Neuronal stem cell (in vitro differentiated cells): ENCODE measurements at places on chromosomes 1 and 21.

GRCh38 chr1:911875-912739 is 11.6 kb upstream of the SAMD11 start:
- DNase-seq: no peak

DNA sequence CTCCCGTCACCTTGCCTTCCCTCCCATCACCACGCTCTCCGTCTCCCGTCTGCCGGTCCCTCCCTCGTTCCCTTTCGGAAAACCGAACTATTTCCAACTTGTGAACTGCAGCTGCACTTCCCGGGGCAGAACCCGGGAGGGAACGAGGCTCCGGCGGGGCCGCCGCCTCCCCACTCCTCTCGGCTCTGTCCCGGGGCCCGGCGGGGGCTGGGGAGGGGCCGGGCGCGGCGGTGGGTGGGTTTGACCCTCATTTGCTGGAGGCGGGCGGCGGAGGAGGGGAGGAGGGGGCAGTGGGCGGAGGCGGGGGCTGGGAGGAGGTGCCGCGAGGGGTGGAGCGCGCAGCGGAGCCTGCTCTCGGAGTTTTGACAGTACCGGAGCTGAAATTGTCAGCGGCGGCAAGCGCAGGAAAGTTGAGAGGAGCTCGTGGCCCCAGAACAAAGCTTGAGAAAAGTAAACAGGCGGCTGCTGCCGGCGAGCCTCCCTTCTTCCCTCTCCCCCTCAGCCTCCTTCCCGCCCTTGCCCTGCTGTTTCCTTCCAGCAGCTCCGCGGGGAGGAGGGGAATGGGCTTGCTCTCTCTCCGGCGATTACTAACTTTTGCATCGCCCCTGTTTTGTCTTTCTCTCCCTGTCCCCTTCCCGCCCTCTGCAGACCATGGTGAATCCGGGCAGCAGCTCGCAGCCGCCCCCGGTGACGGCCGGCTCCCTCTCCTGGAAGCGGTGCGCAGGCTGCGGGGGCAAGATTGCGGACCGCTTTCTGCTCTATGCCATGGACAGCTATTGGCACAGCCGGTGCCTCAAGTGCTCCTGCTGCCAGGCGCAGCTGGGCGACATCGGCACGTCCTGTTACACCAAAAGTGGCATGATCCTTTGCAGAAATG is 2.9 kb downstream of the LMO4 start:
- DNase-seq: peak; percentile 80

DNA sequence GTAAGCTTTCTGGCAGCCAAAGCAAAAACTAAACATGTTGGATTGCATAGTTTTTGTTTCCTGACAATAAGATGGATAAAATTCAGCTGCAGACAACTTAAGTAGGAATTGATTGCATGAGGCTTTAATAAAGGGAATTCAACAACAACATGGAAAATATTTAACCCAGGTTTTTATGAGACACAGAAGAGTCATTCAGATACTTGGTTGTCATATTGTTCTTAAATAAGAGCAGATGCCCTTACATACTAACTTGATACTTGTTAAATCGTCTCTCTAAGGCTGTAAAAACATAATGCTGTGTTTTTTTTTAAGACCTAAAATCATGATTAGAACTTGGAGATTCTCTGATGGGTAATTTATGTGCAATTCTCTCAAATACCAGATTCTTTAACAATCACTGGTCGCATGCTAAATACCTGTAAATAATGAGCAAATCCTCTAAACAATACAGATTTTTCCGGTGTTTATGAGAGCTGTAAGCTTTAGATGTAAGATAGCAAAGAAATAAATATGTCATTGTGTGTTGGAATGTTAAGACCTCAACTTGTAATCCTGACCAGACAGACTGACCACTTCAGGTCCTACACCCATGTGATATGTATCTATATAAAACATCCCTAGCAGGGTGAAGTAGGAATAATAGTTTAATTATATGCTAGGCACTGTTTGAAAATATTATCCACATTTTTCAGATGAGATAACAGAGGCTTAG is 37.8 kb upstream of the CD34 start:
- no peak for DNase-seq

GRCh38 chr21:15514073-15514946 is 215.5 kb upstream of the USP25 start:
- DNase-seq: no peak

DNA sequence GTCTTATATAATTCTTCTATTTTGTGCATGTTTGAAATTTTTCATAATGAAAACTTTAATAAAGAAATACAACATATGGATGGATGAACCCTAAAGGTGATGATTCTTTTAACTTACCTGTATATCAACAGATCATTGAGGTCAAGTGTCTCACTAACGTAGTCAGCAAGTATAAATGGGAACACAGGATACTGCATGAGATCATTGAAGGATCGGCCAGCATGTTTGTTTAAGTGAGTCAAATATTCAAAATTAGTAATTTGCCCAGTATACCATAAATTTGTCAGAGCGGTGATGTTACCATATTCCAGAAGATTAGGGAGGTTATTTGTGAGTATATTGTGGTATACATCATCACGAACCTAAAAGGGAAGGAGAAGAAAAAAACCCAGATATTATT is 71.0 kb upstream of the GNG4 start:
- DNase-seq: no peak

GRCh38 chr1:156257711-156258110 is 9.9 kb upstream of the PAQR6 start:
- no peak for DNase-seq

DNA sequence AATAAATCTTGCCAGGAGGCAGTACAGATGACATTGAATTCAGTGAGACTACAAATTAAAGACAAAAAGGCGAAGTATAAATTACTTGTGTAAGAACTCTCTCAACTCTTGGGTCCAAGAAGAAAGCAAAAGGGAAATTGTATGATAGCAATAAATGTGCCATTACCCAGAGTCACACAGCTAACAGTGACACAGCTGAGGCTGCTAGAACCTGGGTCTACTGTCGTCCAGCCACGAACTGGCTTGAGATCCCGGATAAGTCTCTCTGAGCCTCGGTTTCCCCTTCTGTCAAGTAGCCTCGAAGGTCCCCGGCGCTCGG is 362 bp upstream of the ROR1 start:
- DNase-seq: no peak

DNA sequence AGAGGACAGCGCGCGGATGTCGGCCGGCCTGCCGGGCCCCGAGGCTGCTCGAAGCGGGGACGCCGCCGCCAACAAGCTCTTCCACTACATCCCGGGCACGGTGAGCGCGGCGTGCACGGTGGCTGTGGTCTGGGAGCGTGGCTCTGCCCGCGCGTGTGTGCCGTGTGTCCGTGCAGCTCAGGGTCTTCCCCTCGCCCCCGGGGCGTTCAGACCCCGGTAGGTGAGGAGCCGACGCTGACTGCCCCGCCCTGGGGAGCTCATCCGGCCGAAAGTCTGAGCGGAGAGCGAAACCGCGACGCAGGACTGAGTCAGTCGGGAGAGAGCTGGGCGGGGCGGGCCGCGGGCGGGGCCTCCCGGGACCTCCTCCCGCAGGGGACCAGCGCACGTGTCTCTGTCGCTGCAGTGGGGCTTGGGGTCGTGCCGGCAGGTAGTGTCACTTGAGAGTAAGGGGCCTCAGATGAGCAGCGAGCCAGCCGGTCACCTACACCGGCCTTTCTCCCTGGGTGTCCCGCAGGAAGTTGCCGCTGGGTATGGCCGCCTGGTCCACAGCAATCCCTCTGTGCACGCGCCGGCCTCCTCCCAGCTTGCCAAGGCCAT is 520 bp downstream of the PLEKHN1 start:
- peak; percentile 35 for DNase-seq

- DNase-seq: no peak
Observed at GRCh38 chr1:175443332-175443731, 250.8 kb upstream of the KIAA0040 start.

DNA sequence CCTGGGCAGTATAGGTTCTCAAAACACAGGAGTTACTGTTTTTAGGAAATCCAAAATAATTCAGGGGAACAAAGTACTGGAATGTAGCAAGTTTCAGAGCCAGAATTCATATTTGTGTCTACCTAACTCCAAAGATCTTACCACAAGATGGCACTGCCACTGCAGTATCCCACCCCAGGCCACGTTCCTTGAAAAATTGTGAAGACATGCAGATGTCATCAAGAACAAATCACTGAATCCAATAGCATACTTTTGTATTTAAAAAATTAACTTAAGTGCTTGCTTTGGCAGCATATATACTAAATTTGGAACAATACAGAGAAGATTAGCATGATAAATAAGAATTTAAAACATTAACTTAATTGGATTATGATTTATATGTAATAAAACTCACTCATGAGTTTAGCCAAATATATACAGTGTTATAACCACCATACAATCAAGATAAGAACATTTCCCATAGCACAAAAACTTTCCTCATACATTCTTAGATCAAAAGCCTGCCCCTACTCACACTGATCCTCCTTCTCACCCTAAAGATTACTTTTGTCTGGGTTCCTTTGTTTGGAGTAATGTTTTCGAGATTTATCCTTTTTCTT is 209.9 kb downstream of the FAF1 start:
- no peak for DNase-seq

GRCh38 chr1:6785318-6785727 is at the start of gene CAMTA1:
Gene CAMTA1 (plus strand): TSS chr1:6785454. CDS start chr1:6785531, 77 bp downstream.
- DNase-seq: no peak

DNA sequence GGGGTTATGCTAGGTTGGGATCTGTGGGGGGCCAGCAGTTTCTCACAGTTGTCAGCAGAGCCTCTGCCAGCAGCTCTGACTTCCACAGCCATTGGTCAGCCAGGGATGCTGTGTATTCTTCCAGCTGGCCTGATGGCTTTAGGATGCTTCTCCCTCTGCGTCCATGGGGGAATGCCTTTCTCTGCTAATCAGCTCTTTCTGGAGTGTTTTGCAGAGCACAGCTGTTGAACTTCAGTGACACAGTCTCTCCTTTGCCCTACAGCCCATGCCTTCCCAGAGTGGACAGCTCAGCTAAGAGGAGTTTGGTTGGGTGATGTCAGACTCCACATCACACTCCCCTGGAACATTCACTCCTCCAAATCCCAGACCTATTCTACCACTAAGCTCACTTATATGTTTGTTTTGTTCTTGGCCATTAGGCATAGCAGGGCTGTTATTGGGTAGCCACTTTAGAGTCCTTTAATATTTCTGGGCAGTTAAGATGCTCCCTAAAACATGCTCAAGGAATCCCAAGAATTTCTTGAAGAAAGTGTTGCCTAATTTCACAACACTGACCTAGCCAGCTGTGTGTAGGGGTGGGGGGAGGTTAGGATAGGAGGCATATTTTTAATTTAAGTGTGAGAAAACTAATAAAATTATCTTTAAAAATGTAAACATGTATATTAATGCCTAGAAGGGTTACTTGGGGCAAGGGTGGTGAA is 75.3 kb upstream of the KIAA0040 start:
- DNase-seq: no peak

DNA sequence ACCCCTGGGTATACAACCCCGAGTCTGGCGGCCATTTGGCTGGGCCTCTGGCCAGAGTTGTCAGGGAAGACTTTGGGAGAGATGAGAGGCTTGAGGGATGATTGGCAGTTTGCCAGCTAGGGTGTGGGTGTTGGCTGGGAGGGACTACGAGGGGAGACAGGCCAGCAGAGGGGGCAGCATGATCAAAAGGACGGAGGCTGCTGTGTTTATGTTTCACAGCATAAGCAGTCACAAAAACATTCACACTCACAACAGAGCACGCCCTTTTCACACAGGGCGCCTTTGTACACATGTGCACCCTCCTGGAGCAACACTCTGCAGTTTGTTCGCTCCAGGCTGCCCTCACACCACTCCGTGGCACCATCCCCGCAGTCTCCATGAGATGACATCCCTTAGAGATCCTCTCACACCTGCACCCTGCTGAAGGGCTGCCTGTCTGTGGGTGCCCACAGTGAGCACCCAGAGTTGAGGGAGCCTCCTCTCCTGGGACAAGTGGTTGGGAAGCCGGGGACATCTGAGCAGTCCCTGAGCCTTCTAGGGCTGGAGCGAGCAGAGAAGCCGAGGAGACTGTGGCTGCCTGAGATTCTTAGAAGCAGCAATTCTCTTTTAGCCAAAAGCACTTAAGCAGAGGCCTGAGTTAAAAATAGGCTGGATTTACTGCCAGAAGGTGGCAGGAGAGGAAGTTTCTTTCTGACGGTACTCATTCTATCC is 15.4 kb downstream of the EFNA3 start:
- no peak for DNase-seq

GRCh38 chr1:62299426-62300200 is 19.6 kb downstream of the KANK4 start:
- no peak for DNase-seq

DNA sequence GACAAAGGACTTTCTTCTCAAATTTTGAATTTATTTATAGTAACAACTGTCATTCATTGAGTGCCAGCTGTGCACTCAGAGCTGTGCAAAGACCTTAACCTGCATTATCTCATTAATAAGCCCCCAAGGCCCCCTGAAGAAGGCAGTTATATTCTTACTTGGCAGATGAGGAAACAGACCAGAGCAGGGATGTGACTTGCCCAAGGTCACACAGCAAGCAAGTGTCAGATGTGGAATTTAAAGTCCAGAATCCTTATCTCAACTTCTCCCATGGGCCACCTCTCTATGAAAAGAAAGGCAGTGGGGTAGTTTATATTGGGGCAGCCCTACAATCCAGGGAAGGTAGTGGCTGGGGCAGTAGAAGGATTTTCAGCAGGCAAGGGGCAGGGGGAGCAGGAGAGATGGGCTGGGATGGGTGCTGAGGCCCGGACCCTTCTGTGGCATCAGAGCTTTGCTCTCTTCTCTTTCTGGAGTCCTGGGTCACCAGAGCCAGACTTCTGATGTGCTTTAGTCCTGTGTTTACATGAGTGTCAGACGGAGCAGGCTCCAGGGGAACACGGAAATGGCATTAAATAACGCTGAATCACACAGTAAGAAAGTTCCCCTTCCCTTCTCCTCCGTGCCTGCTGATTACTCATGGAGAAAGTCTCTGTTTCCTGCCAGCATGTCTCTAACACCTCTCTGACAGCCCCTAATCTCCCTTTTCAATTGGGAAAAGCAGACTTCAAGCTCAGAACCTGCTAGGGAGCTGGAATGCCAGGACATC is 39.5 kb downstream of the EPHB2 start:
- DNase-seq: no peak

DNA sequence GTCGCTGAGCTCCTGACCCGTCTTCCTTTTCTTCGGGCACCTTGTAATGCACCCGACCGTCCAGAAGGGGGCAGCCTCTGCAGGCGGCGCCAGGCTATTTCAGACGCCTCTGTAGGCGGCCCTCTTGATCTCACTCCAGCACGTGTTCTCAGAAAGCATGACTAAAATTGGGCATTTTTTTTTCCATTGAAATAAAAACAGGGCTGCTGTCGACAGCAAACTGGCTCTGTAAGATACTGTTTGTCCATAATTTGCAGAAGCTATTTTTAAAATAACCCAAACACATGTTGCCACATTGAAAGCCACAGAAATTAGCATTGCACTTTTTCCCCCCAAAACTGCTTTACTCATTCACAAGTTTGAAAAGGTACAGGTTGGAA is 78.0 kb downstream of the STUM start:
- peak; percentile 57 for DNase-seq

DNA sequence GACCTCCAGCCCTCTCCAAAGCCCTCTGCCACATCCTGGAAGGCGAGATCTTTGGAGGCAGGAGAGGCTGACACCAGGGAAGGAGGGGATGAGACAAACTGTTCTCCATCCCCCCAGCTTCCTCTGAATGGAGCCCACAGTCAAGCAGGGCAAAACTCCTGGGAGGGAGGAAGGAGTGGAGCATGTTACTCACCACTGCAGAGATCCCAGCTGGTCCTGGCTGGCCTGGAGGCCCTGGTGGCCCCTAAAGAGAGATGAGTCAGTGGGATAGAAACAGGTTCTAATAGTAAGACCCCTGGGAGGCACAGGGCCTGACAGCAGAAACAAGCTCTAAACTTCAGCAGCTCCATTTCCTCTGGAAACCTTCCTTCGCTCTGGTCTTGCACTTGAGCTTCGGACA is 14.0 kb upstream of the PEF1 start:
- DNase-seq: no peak
